ENCODE measurements at places on chromosomes 3 and 15. TPM values are rescaled to one million over a fixed set of nuclear protein-coding genes. Genes with fewer than 3 reads are reported as not detected.

Gene KNL1
- polyA plus RNA-seq: 28.5 TPM

Gene CCR3
- polyA plus RNA-seq: not detected

Gene SATB1
- 41.3 TPM for polyA plus RNA-seq

Gene TMEM266
- 9.3 TPM for polyA plus RNA-seq

Gene ALG3
- polyA plus RNA-seq: 35.0 TPM

Gene AGTR1
- 18.4 TPM for polyA plus RNA-seq

Gene ECE2
- polyA plus RNA-seq: 0.08 TPM

Gene ANKRD63
- 0.11 TPM for polyA plus RNA-seq

Gene NR1I2
- 1.4 TPM for polyA plus RNA-seq

Gene SAXO2
- 4.4 TPM for polyA plus RNA-seq

Gene COL6A5
- polyA plus RNA-seq: 0.05 TPM

Gene GHRL
- 3.4 TPM for polyA plus RNA-seq

Gene NAALADL2
- polyA plus RNA-seq: 17.1 TPM

Gene GP5
- polyA plus RNA-seq: 0.56 TPM

Gene MDFIC2
- not detected for polyA plus RNA-seq

Gene STRIT1
- polyA plus RNA-seq: 2.4 TPM

Gene C3orf52
- polyA plus RNA-seq: 9.7 TPM

Gene BCL2A1
- polyA plus RNA-seq: 0.96 TPM

Gene GPR149
- not detected for polyA plus RNA-seq

Gene RFT1
- 26.2 TPM for polyA plus RNA-seq

Gene PXYLP1
- 34.6 TPM for polyA plus RNA-seq

Gene HESX1
- polyA plus RNA-seq: 3.7 TPM

Gene B3GALNT1
- 47.8 TPM for polyA plus RNA-seq

Gene IGSF11
- 5.4 TPM for polyA plus RNA-seq

Gene CCDC191
- polyA plus RNA-seq: 11.6 TPM

Gene TRIM69
- polyA plus RNA-seq: 27.8 TPM

Gene CASR
- polyA plus RNA-seq: 26.9 TPM

Gene CFAP100
- 2.9 TPM for polyA plus RNA-seq

Gene IL17RC
- polyA plus RNA-seq: 47.6 TPM

Gene GPR176
- polyA plus RNA-seq: 14.2 TPM

Gene LYZL4
- not detected for polyA plus RNA-seq

Gene P2RY13
- 0.36 TPM for polyA plus RNA-seq

Gene LAMB2
- polyA plus RNA-seq: 429 TPM

Gene TRIM71
- polyA plus RNA-seq: 8.9 TPM

Gene HTR3E
- not detected for polyA plus RNA-seq

Gene TRPM1
- 0.29 TPM for polyA plus RNA-seq

Gene ROBO2
- polyA plus RNA-seq: 92.2 TPM

Gene EHHADH
- polyA plus RNA-seq: 32.8 TPM

Gene LTK
- polyA plus RNA-seq: 1.3 TPM

Gene RBM5
- 384 TPM for polyA plus RNA-seq

Gene EPHA6
- 1.0 TPM for polyA plus RNA-seq

Gene KATNBL1
- 50.6 TPM for polyA plus RNA-seq

Gene PSMA4
- polyA plus RNA-seq: 298 TPM

Gene C2CD4A
- polyA plus RNA-seq: 0.29 TPM

Gene ST8SIA2
- polyA plus RNA-seq: 6.7 TPM

Gene NR2F2
- 347 TPM for polyA plus RNA-seq
